Stimulated activated naive CD4-positive, alpha-beta T cell treated with Interleukin-2 at 50 U/mL for 16 hours (primary cell): ENCODE measurements at places on chromosomes 12 and 14.
A peak's percentile ranks its signal among the peaks of the same experiment; 100 is the strongest.

DNA sequence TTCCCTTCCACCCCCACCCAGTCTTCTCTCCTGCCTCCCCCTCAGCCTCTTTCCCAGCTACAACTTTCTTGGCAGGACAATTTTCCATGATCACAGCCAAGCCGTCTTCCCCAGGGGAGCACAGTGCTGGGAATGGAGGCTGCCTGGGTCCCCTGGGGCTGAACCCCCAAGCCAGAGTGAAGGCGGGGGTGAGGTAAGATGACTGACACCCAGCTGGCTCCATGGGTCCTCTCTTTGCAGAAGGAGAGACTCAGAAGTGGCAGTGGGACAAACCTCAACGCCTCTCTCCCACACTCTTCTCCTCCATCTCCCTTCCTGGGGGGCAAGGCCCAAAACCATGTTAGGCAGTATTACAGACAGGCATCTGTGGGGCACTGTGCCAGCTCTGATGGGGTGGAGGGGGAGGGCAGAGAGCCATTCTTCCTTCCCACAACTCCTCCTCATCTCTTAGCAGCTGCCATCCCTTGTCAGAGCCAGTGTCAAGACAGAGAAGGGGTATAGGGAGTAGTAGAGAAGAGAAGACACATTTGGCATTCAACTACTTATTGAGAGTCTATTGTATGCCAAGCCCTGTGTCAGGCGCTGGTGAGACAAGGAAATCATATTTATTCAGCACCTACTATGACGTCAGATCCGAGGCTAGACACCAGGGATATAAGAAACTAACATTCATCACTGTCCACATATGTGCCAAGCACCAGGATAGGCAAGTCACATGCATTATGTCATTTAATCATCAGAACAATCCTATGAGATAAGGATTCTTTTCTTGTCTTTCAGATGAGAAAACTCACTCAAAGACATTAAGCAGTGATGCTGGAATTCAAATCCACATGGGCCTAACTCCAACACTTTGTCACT lies 3.6 kb downstream of the ITGA7 start:
- no peak for DNase-seq

DNA sequence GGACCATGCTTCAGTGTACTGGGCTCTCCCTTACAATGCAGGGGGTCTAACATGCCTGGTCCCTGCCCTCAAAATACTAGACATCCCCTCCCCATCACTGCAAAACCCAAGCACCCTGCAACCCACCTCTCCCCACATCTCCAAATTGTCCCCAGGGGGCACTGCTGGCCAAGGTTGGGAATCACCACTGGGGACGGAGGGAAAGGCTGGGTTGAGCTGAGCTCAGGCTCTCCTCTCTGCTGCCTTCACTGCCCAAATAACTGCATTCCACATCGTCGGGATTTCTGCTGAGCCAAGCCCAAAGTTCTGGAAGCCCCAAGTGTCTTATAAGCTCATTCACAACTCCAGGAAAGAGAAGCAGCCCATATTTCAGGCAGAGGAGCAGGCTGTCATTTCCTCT lies 69.6 kb downstream of the NT5DC3 start:
- DNase-seq: no peak

- no peak for DNase-seq
Observed at GRCh38 chr14:34023824-34024767, 73.2 kb upstream of the EGLN3 start.

- no peak for DNase-seq
Observed at GRCh38 chr12:44929236-44929885, 53.2 kb upstream of the NELL2 start.

DNA sequence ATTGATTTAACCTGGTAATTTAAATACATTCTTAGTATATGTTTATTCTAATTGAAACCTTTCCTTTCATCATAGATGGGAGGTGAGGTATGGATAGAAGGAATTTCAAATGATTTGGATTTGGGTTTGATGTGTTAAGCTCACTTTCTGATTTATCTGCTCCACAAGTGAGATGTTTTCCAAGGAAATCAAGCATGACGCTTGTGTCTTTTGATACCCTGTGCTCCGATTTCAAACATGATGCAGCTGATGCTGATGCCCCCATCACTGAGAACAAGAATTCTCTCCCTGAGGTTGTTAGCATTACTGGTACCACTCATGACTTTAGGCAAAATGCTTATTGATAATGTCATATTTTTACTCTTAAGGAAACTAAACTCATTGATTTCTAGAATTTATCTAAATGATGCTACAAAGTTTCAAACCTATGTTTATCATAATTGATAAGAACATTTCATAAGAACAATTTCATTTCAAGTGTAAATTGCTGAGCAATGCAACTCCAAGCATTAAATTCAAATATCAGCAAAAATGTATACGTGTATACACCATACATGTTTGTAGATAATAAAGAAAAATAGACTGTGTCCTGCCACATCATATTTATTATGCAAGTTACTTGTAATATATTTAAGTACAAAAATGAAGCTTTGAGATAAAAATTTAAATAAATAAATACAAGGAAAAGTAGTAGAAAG lies 75.5 kb upstream of the LRIG3 start:
- DNase-seq: no peak

DNA sequence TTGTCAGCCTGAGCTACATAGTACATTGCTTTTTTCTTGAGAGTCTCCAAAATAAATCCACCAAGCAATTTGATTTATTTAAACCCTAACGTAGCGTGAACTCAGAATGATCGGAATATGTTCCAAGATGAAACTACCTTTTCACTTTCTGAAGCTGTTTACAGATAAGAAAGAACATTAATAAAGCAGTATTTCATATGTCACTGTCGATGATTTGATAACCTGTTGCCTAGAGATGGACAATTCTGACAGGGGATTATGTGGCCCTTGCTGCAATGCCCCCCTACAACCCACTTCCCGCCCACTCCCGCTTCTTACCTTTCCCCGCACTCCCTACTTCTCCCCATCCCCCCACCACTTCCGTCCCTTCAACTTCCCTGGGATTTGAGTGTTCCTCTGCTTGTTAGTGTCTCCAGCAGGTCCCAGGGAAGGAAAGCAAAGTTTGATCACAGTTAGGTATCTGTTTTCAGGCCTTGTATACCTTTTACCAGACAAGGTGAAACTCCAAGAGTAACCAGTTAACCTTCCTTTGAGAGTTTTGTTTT lies 229.2 kb upstream of the HMGA2 start:
- no peak for DNase-seq

DNA sequence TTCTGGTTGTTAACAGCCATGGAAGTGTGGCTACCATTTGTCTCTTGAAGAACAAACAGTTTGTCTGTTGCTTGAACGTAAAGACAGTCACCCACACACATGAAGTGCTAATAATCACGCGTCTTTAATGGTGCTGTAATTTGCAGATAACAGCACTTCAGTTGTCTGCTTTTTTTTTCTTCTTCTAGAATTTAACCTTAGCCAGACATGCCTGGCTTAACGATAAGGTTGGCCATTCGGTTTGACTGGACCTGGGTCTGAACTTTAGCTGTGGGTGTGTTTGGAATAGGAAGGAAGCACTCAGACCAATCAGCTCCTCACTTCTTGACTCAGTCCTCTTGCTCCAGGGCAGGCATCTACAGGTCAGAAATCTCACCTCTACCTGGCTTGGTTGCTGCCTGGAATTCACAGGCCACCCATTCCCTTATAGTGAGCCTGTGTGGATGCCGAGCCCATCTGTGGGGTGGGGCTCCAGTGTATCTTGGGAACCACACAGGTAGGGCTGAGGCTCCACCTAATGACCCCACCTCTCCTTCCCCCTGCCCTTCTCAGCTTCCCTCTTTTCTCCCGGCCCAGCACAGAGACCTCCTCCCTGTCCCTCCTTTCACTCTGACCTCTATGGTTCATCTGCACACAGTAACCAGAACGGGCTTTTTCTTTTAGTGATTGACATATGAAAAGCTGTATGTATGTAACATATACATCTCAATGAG lies 246.4 kb upstream of the PWP1 start:
- no peak for DNase-seq

DNA sequence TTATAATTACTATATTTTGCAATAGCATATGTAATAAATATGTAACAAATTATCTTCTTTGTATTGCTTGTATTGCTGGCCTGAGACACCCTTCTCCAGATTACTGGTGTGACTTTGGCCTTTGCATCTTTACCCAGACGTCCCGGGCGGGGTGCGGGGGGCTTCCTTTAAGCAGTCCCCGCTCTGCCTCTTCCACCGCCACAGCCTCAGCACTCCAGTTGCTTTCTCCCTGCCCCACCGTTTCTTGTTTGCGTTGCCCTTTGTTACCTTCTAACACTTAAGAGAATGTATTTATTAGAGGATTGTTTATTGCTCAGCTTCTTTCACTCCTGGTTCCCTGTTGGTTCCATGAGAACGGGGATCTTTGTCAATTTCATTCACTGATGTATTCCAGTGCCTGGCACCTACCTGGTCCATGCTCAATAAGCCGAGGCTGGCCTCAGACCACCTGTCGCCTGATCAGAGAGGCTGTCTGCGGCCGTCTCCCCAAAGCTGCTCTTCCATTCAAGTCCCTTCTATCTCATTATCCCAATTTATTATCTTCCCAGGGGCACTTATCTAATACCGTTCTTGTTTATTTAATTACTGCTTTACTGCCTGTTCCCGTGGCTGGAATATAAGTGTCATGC lies 100.5 kb upstream of the RFLNA start:
- DNase-seq: no peak

DNA sequence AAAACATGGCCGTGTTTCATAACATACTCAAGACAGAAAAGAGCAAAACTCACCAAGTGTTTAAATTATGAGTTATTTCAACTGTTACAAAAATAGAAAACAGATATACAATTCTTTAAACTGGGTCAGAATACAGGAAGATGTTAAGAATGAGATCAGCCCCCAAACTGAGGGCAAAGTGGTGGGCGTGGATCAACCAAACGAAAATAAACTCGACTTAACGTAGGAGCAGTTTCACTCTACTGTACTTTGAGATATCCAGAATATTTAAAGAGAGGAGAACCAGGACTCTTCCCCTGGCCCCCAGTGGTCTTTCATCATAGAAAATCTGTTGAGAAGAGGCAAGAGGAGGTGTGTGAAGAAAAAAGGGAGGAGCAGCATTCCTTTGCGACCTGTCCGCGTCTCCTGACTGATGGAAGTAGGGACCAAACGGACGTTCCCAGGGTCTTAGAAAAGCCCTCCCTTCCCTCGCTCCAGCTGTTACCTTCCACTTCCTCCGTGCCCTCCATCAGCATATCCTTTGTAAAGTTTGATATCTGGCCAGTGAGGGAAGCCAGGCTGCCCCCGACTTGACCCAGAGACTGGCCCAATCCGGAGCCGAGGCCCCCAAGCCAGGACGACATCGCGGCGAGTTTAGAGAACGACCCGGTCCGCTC lies 668 bp downstream of the TRIP11 start:
- DNase-seq: peak; percentile 12

GRCh38 chr12:111519083-111519482 lies 80.0 kb downstream of the ATXN2 start:
- no peak for DNase-seq

DNA sequence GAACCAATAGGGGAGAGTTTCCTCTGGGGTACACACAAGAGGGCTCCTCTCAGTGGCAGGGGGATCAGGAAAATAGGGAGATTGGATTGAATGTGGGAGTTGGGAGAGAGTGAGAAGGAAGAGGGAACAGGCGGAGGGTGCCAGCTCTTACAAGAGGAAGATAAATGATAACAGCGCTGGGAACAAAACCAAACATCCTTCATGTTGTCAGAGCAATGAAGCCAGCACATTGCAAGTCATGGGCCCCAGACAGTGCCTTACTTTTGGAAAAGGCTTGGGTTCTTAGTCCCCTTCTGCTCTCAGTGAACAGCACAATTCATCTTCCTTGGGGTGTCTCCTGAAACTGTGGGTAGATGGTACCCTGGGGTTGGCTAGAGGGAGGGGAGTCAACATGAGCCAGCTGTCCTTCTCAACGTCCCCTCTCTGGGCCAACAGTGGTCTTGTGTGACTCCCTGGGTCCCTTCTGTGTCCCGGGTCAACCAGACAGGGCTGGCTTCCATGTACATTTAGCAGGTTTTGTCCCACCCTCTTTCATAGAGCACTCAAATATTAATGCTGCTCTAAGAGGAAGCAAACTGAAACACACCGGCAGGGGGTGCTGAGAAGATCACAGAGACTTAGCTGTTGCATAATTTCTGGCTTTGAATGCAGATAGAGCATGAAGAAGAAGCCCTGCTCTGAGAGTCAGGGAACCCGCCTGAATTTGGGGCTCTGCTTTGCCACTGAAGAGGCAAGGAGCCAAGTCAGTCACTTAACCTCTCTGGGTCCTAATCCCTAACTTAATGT lies 138.5 kb downstream of the ESRRB start:
- no peak for DNase-seq

DNA sequence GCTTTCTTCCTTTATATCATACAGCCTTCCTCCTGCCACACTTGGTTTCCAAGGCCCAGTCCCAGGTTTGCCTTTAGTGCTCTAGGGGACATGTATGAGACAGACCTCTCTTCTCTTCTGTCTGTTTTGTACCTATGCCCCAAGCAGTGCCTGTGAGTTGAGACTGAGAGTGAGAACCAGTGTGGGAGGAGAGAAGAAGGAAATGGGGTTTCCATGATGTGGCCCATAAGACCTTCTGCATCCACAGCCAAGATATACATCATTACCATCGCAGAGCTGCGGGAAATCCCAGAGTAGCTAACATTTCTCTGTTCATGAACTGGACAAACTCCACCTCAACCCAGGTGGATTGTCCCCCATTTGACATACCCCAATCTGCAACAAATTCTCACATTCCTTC lies 2.8 kb downstream of the TESPA1 start:
- peak; percentile 52 for DNase-seq

DNA sequence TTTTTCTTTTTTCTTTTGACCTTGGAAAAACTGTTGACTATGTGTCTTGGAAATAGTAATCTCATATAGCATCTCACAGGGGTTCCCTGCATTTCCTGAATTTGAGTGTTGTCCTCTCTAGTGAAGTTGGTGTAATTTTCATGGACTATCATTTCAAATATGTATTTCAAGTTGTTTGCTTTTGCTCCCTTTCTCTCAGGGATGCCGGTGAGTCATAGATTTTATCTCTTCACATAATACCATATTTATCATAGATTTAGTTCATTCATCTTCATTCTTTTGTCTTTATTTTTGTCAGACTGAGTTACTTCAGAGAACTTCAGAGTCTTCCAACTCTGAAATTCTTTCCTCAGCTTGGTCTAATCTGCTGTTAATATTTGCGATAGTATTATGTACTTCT lies 1320.6 kb downstream of the LRFN5 start:
- no peak for DNase-seq

GRCh38 chr12:14710632-14711320 lies 14.4 kb upstream of the GUCY2C start:
- DNase-seq: no peak

DNA sequence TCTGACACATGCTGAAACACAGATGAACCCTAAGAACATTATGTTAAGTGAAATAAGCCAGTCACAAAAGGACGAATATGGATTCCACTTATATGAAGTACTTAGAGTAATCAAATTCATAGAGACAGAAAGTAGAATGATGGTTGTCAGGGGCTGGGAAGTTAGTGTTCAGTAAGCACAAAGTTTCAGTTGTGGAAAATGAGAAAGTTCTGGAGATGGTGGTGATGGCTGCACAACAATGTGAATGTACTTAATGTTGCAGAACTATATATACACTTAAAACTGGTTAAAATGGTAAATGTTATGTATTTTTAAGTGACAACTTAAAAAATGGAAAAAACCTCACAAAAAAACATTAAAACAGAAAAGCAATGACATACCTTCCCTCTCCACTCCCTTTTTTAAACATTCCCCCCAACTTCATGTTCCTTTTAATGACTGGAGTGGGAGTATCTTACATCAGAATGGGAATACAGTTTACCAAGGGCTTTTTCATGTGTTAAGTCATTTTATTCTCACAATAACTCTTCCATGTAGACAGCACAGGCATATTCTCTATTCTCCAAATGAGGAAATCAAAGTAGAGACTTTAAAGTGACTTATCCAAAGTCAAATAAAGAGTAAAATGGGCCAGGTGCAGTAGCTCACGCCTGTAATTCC lies 24.0 kb downstream of the BTBD7 start:
- DNase-seq: no peak
